ENCODE measurements at places on chromosomes 4 and X.

DNA sequence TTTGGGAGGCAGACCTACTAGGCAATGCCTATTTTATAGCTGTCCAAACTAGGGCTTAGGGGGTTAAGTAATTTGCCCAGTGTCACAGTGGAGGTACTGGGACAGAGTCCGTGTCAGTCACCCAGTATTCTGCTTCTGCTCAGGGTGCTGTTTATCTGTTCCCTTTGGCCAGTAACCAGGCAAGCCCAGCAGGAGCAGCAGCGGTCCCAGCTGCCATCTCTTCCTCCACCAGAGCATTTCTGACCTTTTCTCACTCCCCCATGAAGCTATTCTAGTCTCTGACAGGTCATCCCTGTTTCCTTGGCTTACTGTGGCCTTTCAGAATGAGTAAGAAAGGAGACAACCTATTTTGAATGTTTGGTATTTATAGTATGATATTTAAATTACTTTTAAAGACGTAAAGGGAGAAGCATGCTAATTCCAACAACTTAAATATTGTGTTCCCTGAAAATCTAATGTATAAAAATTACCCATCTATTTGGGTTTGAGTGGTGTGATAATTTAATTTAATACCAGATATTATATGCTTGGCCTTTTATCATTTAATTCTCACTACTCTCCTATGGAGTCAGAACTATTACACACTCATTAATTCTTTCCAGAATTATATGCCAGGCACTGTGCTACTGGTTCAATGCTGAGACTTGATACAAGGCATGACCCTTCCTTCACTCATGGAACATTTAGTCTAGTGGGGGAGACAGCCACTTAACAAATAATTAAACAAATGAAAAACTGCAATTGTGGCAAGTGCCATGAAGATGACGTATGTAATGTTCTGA lies 60.6 kb downstream of the RPS6KA3 start:
- no peak for DNase-seq

DNA sequence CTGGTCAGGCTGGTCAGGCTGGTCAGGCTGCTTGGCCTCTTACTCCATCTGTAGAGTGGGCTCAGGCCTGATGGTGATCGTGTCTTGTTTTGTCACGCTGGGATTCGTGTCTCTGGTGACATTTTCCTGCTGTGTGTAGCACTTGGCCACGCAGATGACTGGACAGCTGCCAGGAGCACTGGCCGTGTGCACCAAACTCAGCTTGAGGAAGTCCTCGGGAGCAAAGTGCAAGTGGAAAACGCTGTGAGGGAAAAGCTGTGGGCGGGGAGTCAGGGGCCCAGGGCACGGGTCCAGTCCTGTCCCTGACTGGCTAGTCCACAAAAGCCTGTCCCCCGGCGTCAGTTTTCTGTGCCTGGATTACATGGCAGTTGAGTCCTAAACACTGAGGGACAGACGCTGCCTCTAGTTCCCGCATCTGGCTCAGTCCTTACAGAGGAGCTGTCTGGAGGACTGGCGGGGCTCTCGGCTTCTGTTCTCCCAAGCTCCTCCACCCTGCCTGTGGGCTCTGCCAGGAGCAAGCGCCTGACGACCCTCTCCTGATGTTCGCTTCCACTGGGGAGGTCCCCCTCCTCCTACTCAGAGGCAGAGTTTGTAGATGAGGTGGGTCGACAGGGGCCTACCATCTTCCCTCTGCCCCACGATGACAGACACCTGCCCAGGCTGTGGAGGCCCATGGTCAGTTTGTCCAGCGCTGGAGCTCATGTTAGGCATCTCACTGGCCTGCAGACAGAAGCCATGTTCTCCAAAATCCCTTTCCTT lies 35.9 kb upstream of the GRPEL1 start:
- no peak for DNase-seq

DNA sequence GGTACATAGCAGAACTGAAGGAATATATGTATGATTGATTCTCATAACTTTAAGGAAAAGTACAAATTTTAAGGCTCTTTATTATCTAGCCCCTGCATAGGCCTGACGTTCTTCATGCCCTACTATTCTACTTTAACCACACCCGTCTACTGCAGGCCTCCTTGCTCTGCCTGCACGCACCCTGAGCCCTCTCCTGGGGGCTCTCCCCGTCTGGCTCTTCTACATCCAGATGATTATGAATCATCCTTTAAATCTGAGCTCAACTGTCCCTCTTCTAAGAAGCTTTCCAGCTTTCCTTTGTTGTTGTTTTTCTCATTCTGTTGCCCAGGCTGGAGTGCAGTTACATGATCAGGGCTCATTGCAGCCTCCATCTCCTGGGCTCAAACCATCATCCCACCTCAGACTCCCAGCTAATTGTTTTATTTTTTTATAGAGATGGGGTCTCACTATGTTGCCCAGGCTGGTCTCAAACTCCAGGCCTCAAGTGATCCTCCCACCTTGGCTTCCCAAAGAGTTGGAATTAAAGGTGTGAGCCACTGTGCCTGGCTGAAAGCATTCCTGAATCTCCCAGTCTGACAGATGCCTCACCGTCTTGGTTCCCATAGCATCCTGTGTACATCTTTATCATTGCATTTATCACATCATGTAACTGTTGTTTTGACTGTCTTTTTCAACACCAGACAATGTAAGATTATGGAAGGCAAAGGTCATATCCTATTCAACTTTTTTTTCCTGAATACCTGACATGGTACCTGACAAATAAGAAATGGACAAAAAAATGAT lies 89.2 kb downstream of the WDFY3 start:
- no peak for DNase-seq

DNA sequence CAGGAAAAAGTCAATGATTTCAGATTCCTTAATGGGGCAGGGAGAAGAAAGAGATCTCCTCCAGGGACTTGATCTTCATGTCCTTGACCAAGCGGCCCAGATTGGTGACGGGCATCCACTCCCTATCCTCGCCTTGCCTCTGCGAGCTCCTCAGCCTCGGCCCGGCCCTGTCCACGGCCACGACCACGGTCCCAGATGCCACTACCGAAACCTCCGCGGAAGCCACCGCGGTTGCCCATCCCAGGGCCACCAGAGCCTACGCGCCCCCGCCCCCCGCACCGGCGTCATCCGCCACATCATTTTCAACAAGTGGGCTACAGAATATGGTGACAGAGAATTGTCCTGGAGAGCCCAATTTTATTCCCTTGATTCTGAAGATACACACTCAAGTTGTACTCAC lies 751.2 kb upstream of the PABPC4L start:
- no peak for DNase-seq

DNA sequence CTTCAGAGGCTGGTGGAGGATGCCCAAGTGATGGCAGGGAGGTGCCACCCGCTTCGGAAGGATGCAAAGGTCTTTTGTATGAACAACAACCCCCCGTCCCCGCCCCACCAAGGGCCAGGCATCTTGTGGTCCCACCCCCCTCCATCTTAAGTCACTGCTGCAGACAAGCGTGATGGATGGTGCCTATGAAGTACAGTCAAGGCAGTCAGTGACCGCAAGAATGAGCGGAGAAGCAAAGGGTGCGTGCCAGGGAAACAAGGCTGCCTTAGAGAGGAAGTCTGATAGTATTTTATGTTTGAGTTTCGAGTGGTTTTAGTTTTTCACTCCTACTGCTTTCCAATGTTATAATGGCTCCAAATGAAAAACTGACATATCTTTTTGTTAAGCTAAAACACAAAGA lies 68.7 kb upstream of the GPM6B start:
- no peak for DNase-seq

DNA sequence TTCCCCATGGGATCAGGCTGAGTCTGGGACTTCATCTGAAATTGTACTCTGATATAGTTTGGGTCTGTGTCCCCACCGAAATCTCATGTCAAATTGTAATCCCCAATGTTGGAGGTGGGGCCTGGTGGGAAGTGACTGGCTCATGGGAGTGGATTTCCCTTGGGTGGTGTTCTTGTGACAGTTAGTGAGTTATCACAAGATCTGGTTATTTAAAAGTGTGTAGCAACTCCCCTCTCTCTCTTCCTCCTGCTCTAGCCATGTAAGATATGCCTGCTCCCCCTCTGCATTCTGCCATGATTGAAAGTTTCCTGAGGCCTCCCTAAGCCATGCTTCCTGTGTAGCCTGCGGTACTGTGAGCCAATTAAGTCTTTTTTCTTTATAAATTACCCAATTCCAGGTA lies 61.0 kb downstream of the RASGEF1B start:
- DNase-seq: no peak
